ENCODE measurements at places on chromosomes 11 and 22. TPM values are rescaled to one million over a fixed set of nuclear protein-coding genes. Genes with fewer than 3 reads are reported as not detected.

CDCA5 gene
- 74.3 TPM for total RNA-seq

RFPL3 gene
- total RNA-seq: not detected

TSSK2 gene
- not detected for total RNA-seq

APOBEC3H gene
- total RNA-seq: 0.21 TPM

JAML gene
- total RNA-seq: not detected

CSNK1E gene
- 97.6 TPM for total RNA-seq

MRGPRE gene
- 0.17 TPM for total RNA-seq

NFRKB gene
- 10.6 TPM for total RNA-seq

SLC22A12 gene
- total RNA-seq: not detected

UBASH3B gene
- total RNA-seq: 29.9 TPM

C22orf31 gene
- not detected for total RNA-seq

SYT13 gene
- total RNA-seq: 6.5 TPM

CYP2D6 gene
- total RNA-seq: 0.54 TPM

CHORDC1 gene
- 59.4 TPM for total RNA-seq

ZW10 gene
- total RNA-seq: 14.4 TPM

RAG2 gene
- total RNA-seq: not detected

FAT3 gene
- 0.67 TPM for total RNA-seq

CCDC86 gene
- total RNA-seq: 97.8 TPM
